ENCODE measurements at places on chromosomes 4 and X. TPM values are rescaled to one million over a fixed set of nuclear protein-coding genes. Genes with fewer than 3 reads are reported as not detected.

Gene PDE6B
- total RNA-seq = 4.2 TPM

DNA sequence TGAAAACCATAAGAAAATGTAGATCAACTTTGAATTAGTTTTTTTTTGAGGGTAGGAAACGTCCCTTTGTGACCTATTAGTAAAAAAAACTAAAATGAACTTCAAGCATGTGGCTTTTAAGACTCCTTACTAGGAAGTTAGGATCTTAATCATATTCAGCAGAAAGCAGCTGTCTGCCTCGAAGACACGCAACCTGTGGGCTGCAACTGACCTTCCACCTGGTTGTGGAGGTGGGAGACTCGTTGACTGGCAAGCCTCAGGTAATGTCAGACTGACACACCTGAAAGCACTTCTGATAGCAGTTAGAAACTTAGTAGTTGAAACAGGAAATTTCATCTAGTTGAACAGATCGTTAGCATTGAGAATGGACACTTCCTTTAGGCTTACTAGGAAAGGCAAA is 37.4 kb downstream of the CCNG2 start:
- no peak overlapping the region for H3K4me3 ChIP-seq
- H3K36me3 ChIP-seq = no peaks in the 10 kb centered on the region
- DNase-seq = no peak
- no peaks in the 10 kb centered on the region for H3K4me1 ChIP-seq
- no peaks in the 10 kb centered on the region for H3K27me3 ChIP-seq
- no peak overlapping the region for H3K27ac ChIP-seq

- H3K27ac ChIP-seq = peak overlapping the region; percentile 16
- H3K36me3 ChIP-seq = peaks cover 75% of the 10 kb centered on the region
- H3K27me3 ChIP-seq = no peaks in the 10 kb centered on the region
- no peak overlapping the region for H3K4me3 ChIP-seq
- no peak for DNase-seq
These were observed 53.3 kb downstream of the JADE1 start for GRCh38 chr4:128862608-128863311.

GRCh38 chrX:129842510-129843208 is 1.0 kb downstream of the ZDHHC9 start:
- peak overlapping the region; percentile 71 for H3K4me3 ChIP-seq
- H3K27ac ChIP-seq = peak overlapping the region; percentile 86
- DNase-seq = no peak
- peaks cover 4% of the 10 kb centered on the region for H3K4me1 ChIP-seq

GRCh38 chr4:72641611-72642010 is 72.6 kb upstream of the ADAMTS3 start:
- no peak overlapping the region for H3K4me3 ChIP-seq
- H3K27me3 ChIP-seq = no peaks in the 10 kb centered on the region
- no peaks in the 10 kb centered on the region for H3K4me1 ChIP-seq
- no peak overlapping the region for H3K27ac ChIP-seq
- H3K36me3 ChIP-seq = no peaks in the 10 kb centered on the region

Gene TMSB15A
- total RNA-seq = 3.0 TPM

DNA sequence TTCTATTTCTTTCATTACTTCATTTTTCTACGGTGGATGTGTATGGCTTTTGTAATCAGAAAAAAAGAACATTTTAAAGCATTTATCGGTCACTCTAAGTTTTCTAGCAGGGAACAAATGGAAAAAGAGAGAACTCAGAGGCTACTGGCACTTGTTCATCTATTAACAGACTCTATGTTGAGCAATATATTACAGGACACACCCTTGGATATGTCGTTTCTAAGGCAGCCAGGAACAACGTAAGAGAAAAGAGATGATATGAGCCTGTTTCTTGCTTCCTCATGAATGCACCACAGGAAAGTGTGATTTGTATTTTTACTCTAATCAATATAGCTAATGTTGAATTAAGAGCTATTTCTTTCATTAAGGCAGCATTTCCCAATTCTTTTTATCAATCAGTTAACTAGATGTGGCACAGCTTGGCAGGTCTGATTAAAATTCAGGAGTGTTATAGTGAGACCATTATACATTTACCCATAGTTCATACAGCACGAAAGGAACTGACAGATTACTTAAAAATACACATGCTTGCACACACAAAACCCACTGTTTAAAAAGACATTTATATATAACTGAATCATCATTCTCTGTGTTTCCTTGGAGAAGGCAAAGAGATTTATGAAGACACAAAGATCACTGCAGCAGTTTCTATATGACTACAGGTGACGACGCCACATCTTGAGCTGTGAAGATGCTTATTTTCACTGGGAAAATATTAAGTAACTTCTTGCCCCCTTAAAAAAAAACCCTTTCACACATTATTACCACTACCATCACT is 13.0 kb downstream of the RAB9B start:
- H3K4me1 ChIP-seq = no peaks in the 10 kb centered on the region
- DNase-seq = no peak
- no peak overlapping the region for H3K27ac ChIP-seq
- H3K4me3 ChIP-seq = no peak overlapping the region
- no peaks in the 10 kb centered on the region for H3K36me3 ChIP-seq

Gene GBA3
- total RNA-seq = 0.57 TPM

DNA sequence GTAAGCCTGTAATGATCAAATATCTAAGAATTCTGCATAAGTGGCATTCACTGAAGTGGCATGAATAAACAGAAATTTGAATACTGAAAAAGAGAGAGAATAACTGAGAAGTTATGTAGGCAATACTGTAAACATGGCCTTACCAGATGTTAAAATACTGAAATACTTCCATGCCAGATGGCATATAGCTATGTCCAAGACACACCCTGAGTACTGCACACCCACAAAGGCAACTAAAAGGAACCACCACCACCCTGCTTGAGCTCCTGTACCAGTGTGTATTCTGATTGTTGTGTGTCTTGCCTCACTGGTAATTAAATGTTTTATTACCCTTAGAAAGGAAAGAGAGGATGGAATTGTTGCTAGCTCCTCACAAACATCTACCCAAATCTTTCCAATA is 192.1 kb downstream of the ADAMTS3 start:
- H3K36me3 ChIP-seq = no peaks in the 10 kb centered on the region
- H3K4me3 ChIP-seq = no peak overlapping the region
- no peaks in the 10 kb centered on the region for H3K27me3 ChIP-seq
- no peaks in the 10 kb centered on the region for H3K4me1 ChIP-seq
- DNase-seq = no peak
- H3K27ac ChIP-seq = no peak overlapping the region

DNA sequence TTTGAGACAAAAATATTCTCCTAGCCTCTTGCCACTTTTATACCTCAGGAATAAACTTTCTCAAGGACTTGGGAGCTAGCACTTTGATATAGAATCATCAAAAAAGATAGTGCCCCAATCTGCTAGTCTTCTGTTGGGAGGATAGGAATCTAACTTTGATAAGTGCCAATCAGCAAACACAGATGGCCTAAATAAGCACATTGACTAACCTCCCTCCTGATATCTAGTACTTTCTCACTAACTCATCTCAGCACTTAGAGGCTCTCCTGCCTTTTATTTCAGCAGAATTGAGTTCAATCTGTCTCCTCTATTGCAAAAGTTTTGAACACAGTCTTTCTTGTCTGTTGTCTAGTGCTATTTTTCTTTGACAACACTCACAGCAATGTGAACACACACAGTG is 798.4 kb upstream of the FTHL17 start:
- H3K27ac ChIP-seq = no peak overlapping the region
- H3K4me3 ChIP-seq = no peak overlapping the region
- H3K27me3 ChIP-seq = no peaks in the 10 kb centered on the region
- H3K36me3 ChIP-seq = no peaks in the 10 kb centered on the region
- no peak for DNase-seq

Gene FREM3
- 0.11 TPM for total RNA-seq
